ENCODE measurements at places on chromosomes 5 and 9. TPM values are rescaled to one million over a fixed set of nuclear protein-coding genes. Genes with fewer than 3 reads are reported as not detected.

Gene TRAF1
- 7.1 TPM for polyA plus RNA-seq

Gene FGF18
- polyA plus RNA-seq = 0.25 TPM

Gene GPR21
- 0.62 TPM for polyA plus RNA-seq

Gene PCSK1
- polyA plus RNA-seq = 0.38 TPM

GRCh38 chr9:69140123-69140735 is 33.8 kb upstream of the TJP2 start:
- no peak for DNase-seq

- DNase-seq = no peak
Measured at GRCh38 chr9:18261181-18261580, 212.8 kb upstream of the ADAMTSL1 start.

DNA sequence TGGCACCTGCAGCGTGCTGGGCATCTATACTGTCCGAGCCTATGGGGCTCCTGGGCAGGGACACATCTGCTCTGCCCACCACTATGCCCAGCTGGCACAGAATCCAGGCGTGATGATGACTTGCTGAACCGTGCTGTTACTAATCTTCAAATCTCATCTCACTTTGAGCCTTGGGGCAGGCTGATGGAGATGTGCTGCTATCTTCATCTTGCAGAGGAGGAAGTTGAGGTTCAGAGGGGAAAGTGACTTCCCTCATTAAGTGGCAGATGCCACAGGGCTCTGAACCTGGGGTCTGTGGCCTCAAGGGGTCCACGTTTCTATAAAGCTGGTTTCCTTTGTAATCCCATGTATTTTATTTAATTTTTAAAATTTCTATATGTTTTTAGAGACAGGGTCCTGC is 4.7 kb downstream of the SLC2A6 start:
- no peak for DNase-seq
